Aorta (tissue), 5 donors: ENCODE measurements at places on chromosomes 4 and X. TPM values are rescaled to one million over a fixed set of nuclear protein-coding genes. Genes with fewer than 3 reads are reported as not detected.

MAGEA8 gene
- not detected for total RNA-seq

GRCh38 chr4:151469970-151470369, 61.0 kb downstream of the FHIP1A start:
- no peaks in the 10 kb centered on the region for H3K36me3 ChIP-seq
- H3K4me3 ChIP-seq = no peak overlapping the region
- no peak overlapping the region for H3K27ac ChIP-seq
- H3K27me3 ChIP-seq = no peaks in the 10 kb centered on the region

DNA sequence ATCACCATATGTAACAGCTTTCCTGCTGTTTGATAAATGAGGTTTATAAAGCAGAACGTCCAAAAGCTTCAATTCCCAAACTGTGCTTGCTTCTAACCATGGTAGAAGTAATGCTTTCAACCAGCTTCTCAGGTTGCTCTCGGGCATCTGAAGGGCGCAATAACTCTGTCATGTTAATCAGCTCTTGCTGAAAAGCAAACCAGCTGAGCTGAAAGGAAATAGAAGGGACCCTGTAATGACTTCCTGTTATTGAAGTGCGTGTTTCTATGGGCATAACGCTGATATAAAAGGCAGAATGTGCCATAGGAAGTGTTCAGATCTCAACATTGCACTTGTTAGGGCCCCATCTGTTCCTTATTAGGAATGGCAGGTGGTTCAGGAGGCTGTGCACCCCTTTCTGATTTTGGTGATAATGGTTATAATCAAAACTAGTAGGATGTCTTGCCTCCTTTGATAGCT, 21.2 kb downstream of the HERC3 start:
- H3K36me3 ChIP-seq = no peaks in the 10 kb centered on the region
- peak overlapping the region; percentile 80 for H3K27ac ChIP-seq
- peaks cover 9% of the 10 kb centered on the region for H3K4me1 ChIP-seq
- H3K4me3 ChIP-seq = no peak overlapping the region
- no peaks in the 10 kb centered on the region for H3K27me3 ChIP-seq

DNA sequence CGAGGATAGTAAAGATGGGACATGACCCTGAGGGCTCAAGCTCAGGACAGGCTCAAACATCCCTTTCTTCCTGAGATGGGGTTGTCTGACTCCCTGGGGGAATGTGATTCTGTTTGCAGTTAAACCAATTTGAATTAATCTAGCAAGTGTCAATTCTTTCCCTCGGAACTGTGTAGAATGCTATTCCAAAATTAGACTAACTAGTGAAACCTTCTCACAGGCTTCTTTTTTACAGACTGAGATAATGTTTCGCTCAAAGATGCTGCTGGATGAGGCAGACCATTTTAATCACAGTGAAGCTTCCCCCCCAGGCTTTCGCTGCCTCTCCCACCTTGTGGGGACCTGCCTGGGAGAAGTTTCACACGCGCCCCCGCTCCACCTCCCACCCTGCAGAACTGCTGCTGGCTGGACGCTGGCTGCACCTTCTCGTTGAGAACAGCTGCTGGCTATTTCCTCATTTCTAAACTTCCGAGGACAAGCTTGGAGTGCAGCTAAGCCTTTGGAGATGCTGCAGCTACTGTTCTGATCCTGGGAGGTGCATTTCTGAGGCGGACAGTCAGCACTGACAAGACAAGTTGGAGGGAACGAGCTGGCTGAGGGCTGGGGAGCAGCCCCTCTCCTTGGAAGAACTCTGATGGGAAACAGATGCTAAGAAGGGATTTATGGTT, 297.8 kb downstream of the RAPGEF2 start:
- H3K36me3 ChIP-seq = no peaks in the 10 kb centered on the region
- H3K27me3 ChIP-seq = no peaks in the 10 kb centered on the region
- DNase-seq = no peak
- no peak overlapping the region for H3K27ac ChIP-seq
- no peak overlapping the region for H3K4me3 ChIP-seq

DNA sequence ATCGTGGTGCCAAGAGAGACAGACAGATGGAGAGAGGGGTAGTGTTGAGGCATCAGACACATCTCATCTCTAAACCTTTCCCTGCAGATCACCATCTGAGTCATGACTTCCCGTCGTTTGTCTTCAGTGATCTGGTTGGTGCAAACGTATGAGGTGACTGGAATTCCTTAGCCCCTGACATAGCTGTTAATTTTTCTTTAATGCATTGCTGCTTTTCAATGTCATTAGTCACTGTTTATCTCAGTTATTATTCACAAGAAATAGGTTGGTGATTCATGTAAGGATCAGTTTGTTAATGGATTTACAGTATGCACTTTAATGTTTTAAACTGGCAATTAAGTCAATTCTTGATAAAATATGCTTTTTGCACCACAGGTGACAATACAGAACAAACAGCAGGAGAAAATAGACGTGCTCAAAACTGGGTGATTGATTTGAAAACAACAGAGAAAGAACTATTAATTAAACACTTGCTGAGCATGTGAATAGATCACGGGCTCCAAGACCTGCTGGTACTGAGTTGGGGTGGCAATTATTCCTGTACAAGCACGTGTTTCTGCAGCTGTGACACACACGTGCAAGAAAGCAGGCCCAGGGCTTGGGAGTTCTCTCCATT, 1.3 kb upstream of the TMEM154 start:
- no peak overlapping the region for H3K4me3 ChIP-seq
- H3K4me1 ChIP-seq = no peaks in the 10 kb centered on the region
- no peak overlapping the region for H3K27ac ChIP-seq
- DNase-seq = no peak

DNA sequence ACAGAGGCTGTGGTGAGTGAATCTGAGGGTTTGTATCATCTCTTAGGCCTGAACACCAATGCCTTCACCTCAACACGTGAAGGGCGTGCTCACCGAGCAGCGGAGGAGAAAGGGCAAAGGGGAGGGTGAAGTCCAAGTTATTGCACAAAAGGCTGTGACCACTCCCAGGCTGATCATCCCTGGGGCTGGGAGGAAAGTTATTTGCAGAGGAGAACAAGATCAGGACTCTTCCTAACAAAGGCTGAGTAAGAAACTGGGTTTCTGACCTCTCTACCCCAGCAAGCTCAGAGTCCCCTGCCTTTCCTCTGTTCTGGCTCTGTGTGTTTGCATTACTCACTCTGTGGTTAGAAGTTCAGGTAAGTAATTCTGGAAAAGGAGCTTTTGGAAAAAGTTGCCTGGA, 366.3 kb upstream of the CXorf51A start:
- no peak overlapping the region for H3K4me3 ChIP-seq
- H3K36me3 ChIP-seq = no peaks in the 10 kb centered on the region
- no peak for DNase-seq
- no peak overlapping the region for H3K27ac ChIP-seq

- H3K36me3 ChIP-seq = no peaks in the 10 kb centered on the region
- DNase-seq = no peak
- H3K4me3 ChIP-seq = peak overlapping the region; percentile 51
- no peaks in the 10 kb centered on the region for H3K27me3 ChIP-seq
- H3K4me1 ChIP-seq = peaks cover 2% of the 10 kb centered on the region
Observed at GRCh38 chr4:112284166-112284565, 1.5 kb downstream of the TIFA start.

TEX13C gene
- total RNA-seq = not detected

DNA sequence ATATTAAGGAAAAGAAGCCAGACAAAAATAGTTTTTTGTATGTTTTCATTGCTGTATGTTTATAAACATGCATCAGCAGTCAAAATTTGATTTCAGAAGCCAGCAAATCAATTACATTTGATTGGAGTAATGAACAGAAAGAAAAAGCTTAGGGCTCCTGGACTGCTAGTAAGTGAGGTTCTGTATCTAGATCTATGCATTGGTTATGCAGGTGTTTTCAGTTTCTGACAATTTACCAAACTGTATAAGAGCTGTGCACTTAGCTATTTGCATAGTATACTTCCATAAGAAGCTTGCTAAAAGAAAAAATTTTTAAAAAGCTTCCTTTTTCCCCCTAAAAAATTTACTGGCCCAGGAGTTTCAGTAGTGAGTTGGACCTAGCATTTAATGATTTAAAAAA, 881.6 kb downstream of the PCDH7 start:
- DNase-seq = no peak
- no peaks in the 10 kb centered on the region for H3K27me3 ChIP-seq
- H3K36me3 ChIP-seq = no peaks in the 10 kb centered on the region
- H3K27ac ChIP-seq = no peak overlapping the region

DNA sequence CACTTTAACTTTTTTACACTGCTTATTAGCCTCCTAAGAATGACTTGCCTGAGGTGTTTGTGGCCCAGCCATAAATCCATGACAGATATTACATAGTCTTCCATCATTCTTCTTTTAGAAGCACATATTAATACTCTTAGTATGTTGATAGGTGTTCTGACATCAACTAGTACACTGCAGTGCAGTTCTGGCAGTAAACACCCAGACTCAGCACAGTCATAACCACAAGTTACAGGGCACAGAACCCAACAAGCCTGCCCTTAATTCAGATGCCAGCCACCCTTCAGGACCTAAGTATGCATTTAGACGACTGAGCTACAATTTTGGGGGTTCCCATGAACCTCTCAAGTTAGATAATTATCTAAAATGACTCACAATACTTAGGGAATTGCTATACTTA, 36.5 kb upstream of the GUCY1B1 start:
- no peak for DNase-seq
- no peak overlapping the region for H3K4me3 ChIP-seq
- no peak overlapping the region for H3K27ac ChIP-seq
- H3K4me1 ChIP-seq = no peaks in the 10 kb centered on the region
- H3K36me3 ChIP-seq = peaks cover 4% of the 10 kb centered on the region
